ENCODE measurements at places on chromosomes 1 and 21. TPM values are rescaled to one million over a fixed set of nuclear protein-coding genes. Genes with fewer than 3 reads are reported as not detected.

GRCh38 chr1:155934936-155935590, 850 bp upstream of the KHDC4 start:
- H3K27ac ChIP-seq: peak overlapping the region; percentile 92
- peak; percentile 45 for DNase-seq
- H3K4me1 ChIP-seq: peaks cover 16% of the 10 kb centered on the region
- peaks cover 31% of the 10 kb centered on the region for H3K36me3 ChIP-seq
- H3K27me3 ChIP-seq: no peaks in the 10 kb centered on the region

- H3K4me1 ChIP-seq: 0 out of 2 replicates have a peak, but pooled peaks cover 7% of the 10 kb centered on the region
- H3K27ac ChIP-seq: no peak overlapping the region
- H3K4me3 ChIP-seq: no peak overlapping the region
- H3K36me3 ChIP-seq: no peaks in the 10 kb centered on the region
- H3K27me3 ChIP-seq: no peaks in the 10 kb centered on the region
Observed at GRCh38 chr1:113941245-113941559, 12.1 kb downstream of the HIPK1 start.

- H3K4me3 ChIP-seq: no peak overlapping the region
- DNase-seq: no peak
- no peaks in the 10 kb centered on the region for H3K27me3 ChIP-seq
- H3K27ac ChIP-seq: no peak overlapping the region
- no peaks in the 10 kb centered on the region for H3K4me1 ChIP-seq
- no peaks in the 10 kb centered on the region for H3K36me3 ChIP-seq
Observed at GRCh38 chr1:237255071-237255470, 213.1 kb downstream of the RYR2 start.

- H3K4me1 ChIP-seq: peaks cover 10% of the 10 kb centered on the region
- H3K36me3 ChIP-seq: no peaks in the 10 kb centered on the region
- no peaks in the 10 kb centered on the region for H3K27me3 ChIP-seq
- DNase-seq: no peak
Observed at GRCh38 chr21:43916691-43917514, 51.9 kb downstream of the AGPAT3 start.

GRCh38 chr1:3925256-3925655, 25.2 kb upstream of the C1orf174 start:
- H3K4me1 ChIP-seq: no peaks in the 10 kb centered on the region
- no peak for DNase-seq

- no peak overlapping the region for H3K4me3 ChIP-seq
- 0 out of 2 replicates have a peak overlapping the region, but pooled peaks have one; percentile 12 for H3K27ac ChIP-seq
- no peaks in the 10 kb centered on the region for H3K36me3 ChIP-seq
- no peak for DNase-seq
Observed at GRCh38 chr1:31019401-31019800, 46.1 kb downstream of the PUM1 start.

DNA sequence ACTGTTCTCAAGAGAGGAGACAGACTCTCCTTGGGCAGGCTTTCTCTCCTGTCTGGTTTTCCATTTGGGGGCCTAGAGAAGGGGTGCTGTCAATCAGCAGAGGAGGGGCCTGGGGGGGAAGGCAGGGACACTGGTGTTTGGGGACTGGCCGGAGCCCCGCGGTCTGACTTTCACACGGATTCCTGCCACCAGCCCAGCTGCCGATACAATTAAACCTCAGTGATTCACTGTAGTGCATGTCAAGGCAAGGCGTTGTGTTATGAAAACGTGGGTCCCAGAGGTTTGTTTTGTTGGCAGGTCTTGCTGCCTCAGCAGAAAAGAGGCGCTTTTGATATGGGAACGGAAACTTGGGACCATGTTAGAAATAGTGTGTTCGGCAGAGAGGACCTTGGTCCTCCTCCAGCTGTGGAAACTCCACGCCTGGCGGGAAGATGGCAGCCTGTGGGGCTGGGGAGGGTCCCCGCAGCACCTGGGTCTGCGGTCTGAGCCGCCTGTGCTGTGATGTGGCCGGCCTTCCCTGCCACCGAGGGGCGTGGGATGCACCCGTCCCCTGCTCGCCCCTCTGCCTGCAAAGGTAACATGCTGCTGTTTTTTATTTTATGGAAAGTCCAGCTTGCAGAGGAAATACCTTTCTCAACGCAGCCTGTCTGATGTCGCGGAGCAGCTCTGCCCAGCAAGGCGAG, 47.6 kb downstream of the SPSB1 start:
- H3K4me3 ChIP-seq: no peak overlapping the region
- no peak for DNase-seq
- H3K4me1 ChIP-seq: no peaks in the 10 kb centered on the region
- H3K36me3 ChIP-seq: no peaks in the 10 kb centered on the region

- H3K4me1 ChIP-seq: no peaks in the 10 kb centered on the region
- no peak for DNase-seq
- H3K36me3 ChIP-seq: no peaks in the 10 kb centered on the region
- no peak overlapping the region for H3K27ac ChIP-seq
- H3K27me3 ChIP-seq: no peaks in the 10 kb centered on the region
Observed at GRCh38 chr1:15820478-15820877, 13.0 kb upstream of the UQCRHL start.

DNA sequence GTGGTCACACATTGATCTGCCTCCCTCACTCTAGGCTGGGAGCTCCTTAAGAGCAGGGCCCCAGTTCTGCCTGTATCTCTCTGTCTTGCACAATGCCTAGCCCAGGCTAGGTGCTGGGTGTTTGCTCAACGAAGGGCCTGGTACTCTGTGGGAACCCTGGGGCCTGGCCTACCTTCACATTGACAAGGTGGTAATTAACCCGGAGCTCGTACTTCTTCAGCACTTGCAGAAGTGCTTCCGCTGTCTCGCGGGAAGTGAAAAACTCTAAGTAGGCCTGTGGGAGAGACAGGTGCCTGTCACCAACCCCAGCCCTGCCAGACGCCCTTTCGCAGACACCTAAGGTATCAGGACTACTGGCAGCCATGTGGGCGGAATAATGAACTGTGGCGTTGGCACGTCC, 13.7 kb downstream of the MTHFR start:
- no peaks in the 10 kb centered on the region for H3K36me3 ChIP-seq
- H3K4me1 ChIP-seq: peaks cover 16% of the 10 kb centered on the region
- H3K27me3 ChIP-seq: no peaks in the 10 kb centered on the region
- no peak for DNase-seq

DNA sequence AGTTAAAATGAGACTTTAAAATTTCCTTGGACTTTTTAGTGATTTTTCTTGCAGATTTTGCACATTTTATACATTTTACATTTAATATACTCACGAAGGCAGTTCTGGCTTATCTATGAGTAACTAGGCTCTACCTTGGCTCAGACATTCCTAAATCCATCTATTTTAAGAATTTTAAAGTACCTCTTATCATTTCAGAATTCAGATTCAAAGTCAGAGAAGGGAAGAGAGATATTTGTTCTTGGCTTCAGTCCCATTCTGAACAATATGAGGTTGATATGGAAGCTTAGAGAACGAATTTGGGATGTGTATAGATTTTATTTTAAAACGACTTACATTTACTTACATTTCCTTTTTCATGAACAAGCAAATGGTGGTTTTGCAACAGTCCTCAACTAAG, 230.2 kb downstream of the LMO4 start:
- H3K27ac ChIP-seq: no peak overlapping the region
- no peak overlapping the region for H3K4me3 ChIP-seq
- no peaks in the 10 kb centered on the region for H3K36me3 ChIP-seq
- H3K4me1 ChIP-seq: no peaks in the 10 kb centered on the region

DNA sequence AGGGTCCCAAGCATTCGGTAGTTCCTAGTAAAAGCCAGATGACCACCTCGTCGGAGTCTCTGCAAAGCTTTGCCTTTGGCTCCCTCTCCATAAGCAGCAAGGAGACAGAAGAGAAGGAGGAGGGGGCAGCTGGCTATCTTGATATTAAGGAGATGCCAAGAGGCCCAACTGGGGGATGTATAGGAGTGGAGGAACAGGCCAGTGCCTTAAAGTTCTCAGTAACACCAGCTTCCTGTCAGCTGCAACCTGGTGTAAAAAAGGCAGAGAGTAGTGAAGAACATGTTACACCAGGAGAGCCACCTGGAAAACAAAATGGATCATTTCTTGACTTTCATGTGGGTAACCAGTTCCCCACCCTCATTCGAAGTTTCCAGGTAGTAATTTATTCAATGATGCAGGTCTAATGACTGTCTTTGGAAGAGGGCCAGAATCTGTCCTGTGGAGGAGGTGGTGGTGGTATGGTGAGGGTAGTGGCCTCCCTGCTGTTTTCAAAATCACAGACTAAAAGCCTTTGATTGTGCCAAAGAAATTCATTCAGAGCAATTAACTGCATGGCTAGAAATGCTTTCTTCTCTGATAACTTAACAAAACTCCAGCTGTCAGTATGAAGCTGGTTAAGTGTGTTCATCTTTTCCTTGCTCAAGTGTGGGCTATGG, 27.3 kb downstream of the TMEM200B start:
- H3K4me3 ChIP-seq: no peak overlapping the region
- H3K27ac ChIP-seq: no peak overlapping the region
- no peaks in the 10 kb centered on the region for H3K36me3 ChIP-seq
- no peaks in the 10 kb centered on the region for H3K27me3 ChIP-seq
- DNase-seq: no peak

DNA sequence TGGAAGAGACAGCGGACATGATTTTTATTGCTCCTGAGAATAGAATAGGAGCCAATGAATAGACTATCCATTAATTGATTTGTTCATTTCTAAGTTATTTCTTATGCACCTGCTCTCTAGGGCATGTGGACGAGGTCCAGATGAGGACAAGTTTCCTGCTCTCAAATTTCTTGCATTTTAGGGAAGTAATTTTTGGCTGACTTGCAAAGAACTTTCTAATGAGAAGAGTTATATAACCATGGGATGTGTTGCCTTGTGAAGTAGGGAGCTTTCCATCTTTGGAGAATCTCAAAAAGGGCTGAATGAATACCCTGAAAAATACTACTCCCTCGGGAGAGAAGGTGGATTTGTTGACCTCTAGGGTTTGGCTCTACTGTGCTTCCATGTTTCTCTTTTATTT, 243.0 kb downstream of the KIF26B start:
- no peaks in the 10 kb centered on the region for H3K27me3 ChIP-seq
- no peak overlapping the region for H3K4me3 ChIP-seq
- DNase-seq: no peak
- H3K36me3 ChIP-seq: no peaks in the 10 kb centered on the region
- no peak overlapping the region for H3K27ac ChIP-seq
- no peaks in the 10 kb centered on the region for H3K4me1 ChIP-seq

DNA sequence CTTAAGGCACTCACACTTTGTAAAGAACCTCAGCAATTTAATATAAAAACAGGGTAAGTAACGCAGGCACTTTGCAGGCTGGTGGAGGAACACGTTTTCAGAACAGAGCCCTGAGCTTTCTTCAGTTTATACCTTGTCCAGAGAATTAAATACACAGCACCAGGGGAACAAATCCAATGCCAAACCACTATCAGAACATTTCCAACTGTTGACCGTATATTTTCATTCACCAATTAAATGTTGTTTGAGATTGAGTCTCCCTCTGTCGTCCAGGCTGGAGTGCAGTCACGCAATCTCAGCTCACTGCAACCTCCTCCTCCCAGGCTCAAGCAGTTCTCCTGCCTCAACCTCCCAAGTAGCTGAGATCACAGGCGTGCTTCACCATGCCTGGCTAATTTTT, 29.7 kb downstream of the CLSTN1 start:
- H3K4me3 ChIP-seq: no peak overlapping the region
- peaks cover 53% of the 10 kb centered on the region for H3K4me1 ChIP-seq
- peak overlapping the region; percentile 72 for H3K27ac ChIP-seq
- DNase-seq: no peak
- H3K27me3 ChIP-seq: no peaks in the 10 kb centered on the region
- H3K36me3 ChIP-seq: no peaks in the 10 kb centered on the region

GRCh38 chr1:30609336-30609998, 113.9 kb downstream of the MATN1 start:
- DNase-seq: no peak
- no peaks in the 10 kb centered on the region for H3K4me1 ChIP-seq
- H3K27me3 ChIP-seq: no peaks in the 10 kb centered on the region

DNA sequence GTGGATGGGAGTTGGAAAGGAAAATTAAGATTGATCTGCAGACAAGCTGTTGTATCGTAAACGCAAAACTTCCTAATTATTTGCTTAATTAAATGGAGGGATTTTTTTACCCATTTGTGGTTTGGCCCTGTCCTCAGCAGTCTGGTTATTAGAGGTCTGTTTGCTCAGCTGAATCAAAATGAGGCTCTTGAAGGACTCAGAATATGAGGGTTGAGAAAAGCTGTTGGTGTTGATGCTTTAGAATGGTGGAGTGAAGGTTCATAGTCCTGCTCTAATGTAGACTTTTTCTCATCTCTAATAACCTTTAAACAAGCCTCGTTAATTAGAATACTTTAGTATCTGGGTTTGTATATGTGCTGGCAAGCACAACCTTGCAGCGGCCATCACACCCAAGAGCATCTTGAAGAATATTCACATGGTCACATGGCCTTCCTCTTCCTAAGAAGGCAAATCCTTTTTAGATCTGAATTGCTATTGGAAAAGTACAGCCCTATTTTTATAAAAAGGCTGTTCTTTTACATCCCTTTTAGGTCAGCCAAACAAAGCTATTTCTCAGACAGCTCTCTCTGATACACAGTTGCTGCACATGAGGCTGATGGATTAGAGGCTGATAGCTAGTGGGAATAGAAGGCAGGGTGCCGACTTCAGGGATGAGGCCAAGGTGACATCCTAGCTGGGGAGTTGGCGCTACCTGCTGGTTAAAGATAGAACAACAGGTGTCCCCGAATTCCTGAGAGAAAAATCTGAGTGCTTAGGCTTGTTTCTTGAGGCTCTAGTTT, 53.8 kb downstream of the MACF1 start:
- peaks cover 21% of the 10 kb centered on the region for H3K36me3 ChIP-seq
- H3K27me3 ChIP-seq: no peaks in the 10 kb centered on the region
- DNase-seq: peak; percentile 89
- H3K27ac ChIP-seq: peak overlapping the region; percentile 79
- H3K4me3 ChIP-seq: no peak overlapping the region

DNA sequence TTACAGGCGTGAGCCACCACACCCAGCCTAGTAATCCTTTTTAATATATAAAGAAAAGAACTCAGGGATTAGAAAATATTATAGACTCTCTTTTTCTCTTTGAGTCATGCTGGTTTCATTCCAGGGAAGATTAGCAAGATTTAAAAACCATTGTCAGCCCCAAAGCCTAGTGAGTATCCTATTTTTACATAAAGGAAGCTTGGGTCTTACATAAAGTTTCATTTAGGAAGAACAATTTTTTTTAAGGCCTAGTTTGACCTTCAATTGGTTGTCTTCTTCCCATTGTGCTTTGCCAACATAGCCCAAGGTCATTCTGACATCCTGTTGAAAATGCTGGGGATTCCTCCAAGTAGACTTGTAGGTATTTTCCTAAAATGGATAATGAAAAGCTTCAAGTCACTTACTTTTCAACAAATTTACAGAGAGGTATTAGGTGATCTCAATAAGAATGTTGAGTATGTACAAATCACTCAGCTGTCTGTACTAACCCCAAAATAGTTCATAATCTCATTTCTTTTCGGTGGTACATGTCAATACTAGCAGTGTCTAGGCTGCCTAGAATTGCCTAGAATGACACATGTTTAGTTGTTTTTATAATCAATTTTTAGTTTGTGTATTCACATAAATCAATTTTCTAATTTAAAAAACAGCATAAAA, 4.3 kb upstream of the KIF14 start:
- peak overlapping the region; percentile 24 for H3K27ac ChIP-seq
- no peak overlapping the region for H3K4me3 ChIP-seq
- no peaks in the 10 kb centered on the region for H3K36me3 ChIP-seq
- no peaks in the 10 kb centered on the region for H3K4me1 ChIP-seq

SPRR4 gene
- not detected for total RNA-seq

KRTAP20-2 gene
- total RNA-seq: not detected

DENND2C gene
- 4.1 TPM for total RNA-seq

PROX1 gene
- total RNA-seq: 0.39 TPM

FCER1A gene
- not detected for total RNA-seq

LCE1A gene
- not detected for total RNA-seq

CNR2 gene
- total RNA-seq: not detected

CYP2J2 gene
- 1.5 TPM for total RNA-seq

CD5L gene
- not detected for total RNA-seq

OLFM3 gene
- total RNA-seq: 0.31 TPM

SHISA4 gene
- total RNA-seq: 9.2 TPM

ADCY10 gene
- not detected for total RNA-seq

ZNF697 gene
- 30.4 TPM for total RNA-seq

ILF2 gene
- total RNA-seq: 314 TPM
